ENCODE measurements at places on chromosomes 3 and 15.

- no peak for DNase-seq
Observed at GRCh38 chr3:89889386-89889785, 782.0 kb downstream of the EPHA3 start.

DNA sequence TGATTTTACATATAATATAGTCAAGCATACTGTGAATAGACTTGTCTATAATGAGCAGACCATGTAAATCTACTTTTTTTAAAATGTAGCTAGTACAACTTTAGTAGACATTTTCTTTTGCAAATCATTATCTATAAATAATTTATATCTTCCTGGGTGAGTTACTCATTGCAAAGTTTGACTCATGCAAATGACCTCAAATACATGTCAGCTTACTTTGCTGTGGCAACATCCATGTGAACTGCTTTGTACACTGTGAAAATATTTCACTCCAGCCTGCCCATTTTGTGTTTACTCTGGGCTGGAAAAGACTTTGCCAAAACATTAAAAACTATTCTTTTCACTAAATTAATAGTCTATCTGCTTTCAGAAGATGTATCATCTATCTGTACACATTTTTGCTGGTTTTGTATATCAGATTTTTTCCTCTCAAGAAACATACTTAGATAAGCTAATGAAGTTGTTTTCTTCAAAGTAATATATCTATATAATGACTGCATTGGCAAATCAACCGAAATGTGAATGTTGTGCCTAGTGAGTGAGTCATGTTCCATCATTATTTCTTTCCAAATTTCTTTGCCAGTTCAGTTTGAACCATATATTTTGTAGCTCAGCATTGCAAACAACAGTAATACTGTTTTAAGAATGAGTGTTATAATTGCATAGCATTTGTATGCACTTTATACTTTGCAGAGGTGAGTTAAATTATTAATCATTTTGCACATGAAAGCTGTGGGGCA, 26.5 kb downstream of the IGSF10 start:
- no peak for DNase-seq

GRCh38 chr3:165339753-165340152, 143.6 kb upstream of the SLITRK3 start:
- no peak for DNase-seq

DNA sequence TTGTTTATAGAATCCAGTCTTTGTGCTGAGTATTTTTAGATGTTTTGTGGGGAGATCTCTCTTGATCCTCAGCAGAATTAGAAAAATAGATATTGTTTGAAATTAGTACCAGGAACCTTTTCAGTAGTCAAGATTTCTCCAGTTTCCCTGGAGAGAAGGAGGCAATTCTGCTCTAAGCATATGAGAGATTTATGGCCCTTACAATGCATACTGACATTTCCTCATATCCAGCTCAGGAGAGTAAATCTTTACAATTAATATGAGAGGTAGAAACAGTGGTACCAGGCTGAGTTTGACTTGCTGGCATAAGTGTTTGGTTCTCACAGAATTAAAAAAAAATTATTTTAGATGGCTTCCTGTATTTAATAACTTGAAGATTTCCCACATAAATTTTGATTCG, 239.1 kb upstream of the SGO1 start:
- no peak for DNase-seq

GRCh38 chr3:196423044-196423781, 9.0 kb downstream of the UBXN7 start:
- DNase-seq: no peak

All from activated CD8-positive, alpha-beta memory T cell treated with anti-CD3 and anti-CD28 coated beads for 4 hours (primary cell).